Activated T-cell treated with anti-CD3 and anti-CD28 coated beads for 48 hours (primary cell): ENCODE measurements at places on chromosomes 2 and 18.

- DNase-seq = no peak
These were observed 163.0 kb upstream of the PXDN start for GRCh38 chr2:1907291-1907690.

- DNase-seq = no peak
These were observed 753.6 kb upstream of the GCFC2 start for GRCh38 chr2:76464310-76464709.

DNA sequence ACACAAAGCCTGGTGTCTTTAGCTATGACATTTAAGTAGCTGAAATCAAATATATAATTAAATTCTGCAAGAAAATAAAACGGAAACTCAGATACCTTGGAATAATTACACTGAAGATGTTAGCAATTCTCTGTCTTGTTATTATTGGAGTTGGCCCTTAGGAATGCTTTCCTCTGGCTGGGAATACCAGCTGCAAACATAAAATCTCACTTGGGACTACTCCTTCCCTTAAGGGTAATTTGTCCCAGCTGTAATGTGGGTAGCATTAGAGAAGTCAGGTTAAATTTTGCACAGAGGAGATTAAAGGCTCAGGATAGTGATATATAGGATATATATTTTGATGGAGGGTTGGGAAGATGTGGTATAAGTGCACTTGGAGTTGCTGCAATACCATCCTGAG lies 37.3 kb upstream of the GRP start:
- DNase-seq = no peak

- no peak for DNase-seq
These were observed 47.6 kb upstream of the PTH2R start for GRCh38 chr2:208358758-208359631.

DNA sequence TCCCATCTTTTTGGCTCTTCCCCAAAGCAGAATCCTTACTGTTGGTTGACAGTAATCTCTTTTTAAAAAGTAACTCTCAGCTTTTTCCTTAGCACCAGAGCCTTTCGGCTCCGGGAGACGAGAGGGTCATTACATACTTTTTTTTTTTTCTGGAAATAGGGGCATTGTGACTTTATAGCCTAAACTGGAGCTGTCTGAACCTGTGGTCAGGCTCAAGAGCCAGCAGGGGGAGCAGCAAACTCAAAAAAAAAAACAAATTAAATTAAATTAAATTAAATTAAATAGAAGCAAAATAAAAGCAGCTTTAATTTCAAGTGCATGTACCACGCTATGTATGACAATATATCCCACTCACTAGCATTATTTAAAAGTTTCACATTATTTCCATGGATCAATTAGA lies 156.6 kb downstream of the DTNA start:
- DNase-seq = no peak

DNA sequence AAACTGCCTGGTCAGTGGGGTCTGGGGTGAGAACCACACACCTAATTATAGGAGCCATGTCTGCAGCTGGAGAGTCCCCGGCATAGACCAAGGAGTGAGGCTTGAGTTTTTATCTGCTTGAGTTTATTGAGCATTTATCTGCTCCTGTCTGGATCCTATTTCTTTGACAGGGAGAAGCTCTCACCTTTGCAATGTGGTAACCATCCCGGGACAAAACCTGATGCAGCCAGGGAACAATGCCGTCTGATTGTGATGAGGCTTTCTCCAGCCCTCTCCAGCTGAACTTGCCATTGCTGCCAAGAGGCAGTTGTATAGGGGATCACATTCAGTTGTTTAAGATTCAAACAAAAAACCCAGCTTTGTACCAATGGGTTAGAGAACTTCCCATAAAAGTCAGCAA lies 324.4 kb downstream of the TSN start:
- no peak for DNase-seq

- DNase-seq = no peak
These were observed 368.8 kb upstream of the CDH19 start for GRCh38 chr18:66972681-66973080.

- DNase-seq = peak; percentile 36
These were observed 49.9 kb upstream of the EML6 start for GRCh38 chr2:54673501-54673998.

DNA sequence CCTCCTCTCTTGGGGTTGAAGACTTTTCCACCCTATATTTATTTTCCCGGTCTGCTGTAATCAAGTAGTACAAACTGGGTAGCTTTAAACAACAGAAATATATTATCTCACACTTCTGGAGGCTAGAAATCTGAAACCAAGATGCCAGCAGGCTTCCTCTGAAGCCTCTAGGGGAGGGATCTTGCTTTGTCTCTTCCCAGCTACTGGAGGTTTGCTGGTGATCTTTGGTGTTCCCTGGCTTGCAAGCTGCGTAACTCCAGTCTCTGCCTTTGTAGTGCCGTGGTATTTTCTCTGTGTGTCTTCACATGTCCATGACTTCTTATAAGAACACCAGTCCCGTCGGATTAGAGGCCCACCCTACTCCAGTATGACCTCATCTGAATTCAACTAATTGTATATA lies 44.4 kb downstream of the MYO3B start:
- DNase-seq = no peak

- DNase-seq = no peak
These were observed 21.6 kb upstream of the SCLY start for GRCh38 chr2:238039151-238039550.

DNA sequence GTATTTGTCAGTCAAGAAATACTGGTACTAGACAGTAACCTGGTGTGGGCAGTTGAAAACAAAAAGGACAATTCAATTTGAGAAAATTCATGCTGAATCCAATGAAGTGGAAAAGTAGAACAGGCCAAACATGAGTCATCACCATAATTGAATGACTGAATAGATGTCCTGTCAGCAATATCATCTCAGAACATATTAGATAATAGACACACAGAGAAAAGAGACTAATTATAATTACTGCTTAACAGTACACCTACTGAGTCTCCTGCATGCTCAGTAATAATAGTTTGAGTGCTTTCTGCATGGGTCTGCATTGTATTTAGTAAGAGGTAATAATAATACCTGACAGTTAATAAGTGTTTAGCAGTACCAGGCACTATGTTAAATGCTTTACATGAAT lies 138.6 kb upstream of the ZC3H15 start:
- no peak for DNase-seq

DNA sequence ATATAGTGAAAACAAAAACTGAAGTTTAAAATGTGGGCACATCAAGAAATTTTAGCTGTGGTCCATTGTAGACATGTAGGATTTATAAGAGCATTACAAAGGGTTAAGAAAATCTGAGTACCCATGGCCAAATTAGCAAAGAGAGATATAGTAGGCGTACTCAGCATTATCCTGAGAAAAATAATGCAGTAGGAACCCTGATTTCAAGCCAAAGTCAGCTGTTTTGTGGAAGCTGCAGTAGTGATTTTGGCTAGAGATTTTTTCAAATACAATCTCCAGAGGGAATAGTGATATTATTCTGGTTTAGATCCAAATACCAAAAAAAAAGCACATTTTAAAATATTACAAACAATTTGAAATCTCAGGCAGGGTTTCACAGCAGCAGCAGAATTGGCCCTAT lies 450.9 kb downstream of the FBXO15 start:
- no peak for DNase-seq

DNA sequence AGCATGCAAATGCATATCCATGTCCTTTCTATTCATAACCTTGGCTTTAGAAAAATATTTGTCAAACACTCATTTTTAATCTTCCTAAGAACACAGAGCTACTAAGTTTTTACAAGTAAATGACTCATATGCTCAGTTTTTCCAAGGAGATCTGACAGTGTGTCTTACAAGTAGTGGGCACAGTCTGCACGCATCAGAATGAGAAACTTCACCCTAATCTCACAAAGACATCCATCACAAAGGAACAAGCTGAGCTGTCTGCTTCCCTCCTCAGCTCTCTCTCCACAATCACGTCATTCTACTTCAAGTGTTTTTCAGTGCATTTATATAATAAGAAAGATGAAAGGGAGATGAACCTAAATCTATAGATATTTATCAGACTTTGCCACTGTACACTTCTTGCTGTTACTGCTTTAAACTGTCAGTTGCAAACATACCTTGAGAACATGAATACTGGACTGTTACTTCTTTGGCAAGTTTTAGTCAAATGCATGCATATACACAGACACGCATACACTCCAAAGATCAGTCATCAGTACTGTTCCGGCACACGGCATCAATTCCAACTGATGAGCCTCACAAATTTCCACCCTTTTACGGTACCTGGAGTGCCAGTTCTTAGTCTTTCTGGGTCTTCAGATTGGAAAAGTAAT lies 75.7 kb downstream of the RBMS1 start:
- no peak for DNase-seq

GRCh38 chr2:214184461-214184860 lies 226.4 kb upstream of the VWC2L start:
- no peak for DNase-seq

DNA sequence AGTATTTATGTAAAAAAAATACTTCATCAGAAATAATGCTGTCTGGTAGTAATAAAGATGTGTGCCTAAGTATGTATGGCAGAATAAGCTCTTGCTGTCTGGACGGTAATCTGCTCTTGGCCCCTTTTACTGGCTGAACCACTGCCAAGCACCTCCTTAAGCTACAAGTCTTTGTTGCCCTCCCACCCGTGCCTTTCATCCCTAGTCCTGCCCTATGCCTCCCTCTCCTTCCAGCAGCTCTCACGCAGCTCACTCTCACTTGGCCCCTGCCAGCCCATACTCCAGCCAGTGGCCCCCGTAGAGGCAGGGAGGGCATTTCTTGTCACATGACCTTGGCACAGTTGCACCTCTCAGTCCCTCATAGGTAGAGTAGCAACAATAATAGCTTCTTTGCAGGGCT lies 54.5 kb upstream of the NPAS2 start:
- DNase-seq = no peak

- no peak for DNase-seq
These were observed 16.9 kb downstream of the ACSL3 start for GRCh38 chr2:222877556-222878300.

GRCh38 chr2:236137066-236137465 lies 31.1 kb downstream of the GBX2 start:
- no peak for DNase-seq

DNA sequence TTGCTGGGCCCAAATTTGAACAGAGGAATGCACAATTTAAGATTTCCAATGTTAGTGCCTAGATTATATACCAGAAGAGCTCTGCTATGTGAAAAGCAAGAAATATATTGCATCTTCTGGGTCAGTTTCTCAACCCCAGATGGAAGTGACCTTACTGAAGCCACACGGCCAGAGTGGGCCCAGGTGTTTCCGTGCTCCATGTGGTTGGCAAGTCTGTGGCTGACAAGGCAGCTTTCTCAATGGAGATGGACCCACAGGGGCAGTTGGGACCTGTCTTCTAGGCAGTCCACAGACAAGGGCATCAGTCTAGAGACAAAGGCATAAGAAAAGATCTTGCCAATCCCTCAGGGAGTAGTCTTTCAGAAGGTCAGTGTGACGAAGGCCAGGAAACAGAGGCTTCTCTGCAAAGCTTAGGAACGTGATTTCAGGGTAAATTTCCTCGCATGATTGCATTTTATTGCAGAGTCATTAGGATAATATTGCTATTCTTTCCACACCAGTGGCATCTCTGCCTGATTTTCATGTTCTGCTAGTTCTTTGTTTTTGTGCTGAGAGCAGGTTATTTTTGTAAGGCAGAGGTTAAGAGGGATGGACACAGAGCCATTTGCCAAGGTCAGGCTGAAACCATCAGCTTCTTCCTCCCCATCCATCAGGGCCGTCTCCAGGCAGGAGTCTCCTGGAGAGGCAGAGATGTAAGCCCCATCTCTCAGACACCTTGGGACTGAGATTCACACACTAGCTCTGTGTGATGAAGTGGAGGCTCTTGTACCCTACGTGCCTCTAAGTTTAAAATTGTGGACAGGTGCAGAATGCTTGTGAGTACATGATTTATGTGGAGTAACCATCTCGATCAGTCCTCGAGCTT lies 202.1 kb downstream of the ANKRD30B start:
- DNase-seq = no peak

DNA sequence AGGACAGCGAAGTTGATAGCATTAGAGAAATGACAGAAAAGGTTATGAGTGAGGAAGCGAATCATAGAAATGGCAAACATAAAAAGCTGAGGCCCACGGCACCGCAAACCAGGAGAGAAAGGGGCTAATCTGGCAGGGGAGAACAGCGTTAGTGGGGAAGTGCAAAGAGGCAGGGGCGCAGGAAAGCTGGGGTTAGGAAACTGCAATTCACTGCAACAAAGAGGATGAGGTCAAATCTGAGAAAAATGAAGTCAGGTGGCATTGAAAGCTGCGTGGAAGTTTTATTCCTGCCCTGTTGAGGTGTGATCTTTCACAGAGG lies 653 bp upstream of the ABI2 start:
- DNase-seq = no peak

DNA sequence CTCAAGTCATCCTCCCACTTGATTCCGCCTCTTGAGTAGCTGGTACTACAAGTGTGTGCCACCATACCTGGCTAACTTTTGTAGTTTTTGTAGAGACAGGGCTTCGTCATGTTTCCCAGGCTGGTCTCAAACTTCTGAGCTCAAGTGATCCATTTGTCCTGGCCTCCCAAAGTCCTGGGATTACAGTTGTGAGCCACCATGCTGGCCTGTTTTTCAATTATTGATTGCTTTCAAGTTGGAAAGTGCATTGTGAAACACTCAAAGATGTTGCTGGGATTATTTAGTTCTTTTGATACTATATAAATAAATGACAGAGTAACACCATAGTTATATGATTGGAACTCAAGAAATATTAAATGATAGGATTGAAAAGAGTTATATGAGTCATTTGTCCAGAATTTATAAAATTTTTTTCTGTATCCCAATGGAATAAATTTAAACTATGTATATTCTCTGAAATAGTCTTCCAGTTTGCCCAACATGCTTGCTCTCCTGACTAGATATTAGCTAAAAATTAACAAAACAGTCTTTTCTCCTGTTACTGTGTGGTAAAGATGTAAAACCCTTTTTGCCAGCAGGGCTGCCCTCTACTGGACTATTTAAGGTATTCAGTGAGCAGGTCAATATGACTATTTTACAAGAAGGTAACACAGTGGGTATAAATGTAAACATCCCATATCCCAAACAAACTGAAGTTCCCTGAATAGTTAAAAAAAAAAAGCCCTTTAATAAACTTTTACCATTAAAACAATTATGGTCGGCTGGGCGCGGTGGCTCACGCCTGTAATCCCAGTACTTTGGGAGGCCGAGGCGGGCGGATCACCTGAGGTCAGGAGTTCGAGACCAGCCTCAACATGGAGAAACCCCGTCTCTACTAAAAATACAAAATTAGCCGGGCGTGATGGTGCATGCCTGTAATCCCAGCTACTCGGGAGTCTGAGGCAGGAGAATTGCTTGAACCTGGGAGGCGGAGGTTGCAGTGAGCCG lies 42.7 kb downstream of the ACSL3 start:
- no peak for DNase-seq
